ENCODE measurements at places on chromosomes 12 and 14. TPM values are rescaled to one million over a fixed set of nuclear protein-coding genes. Genes with fewer than 3 reads are reported as not detected.

Gene SERPINA12
- not detected for total RNA-seq

GRCh38 chr12:93868771-93869170 is 191.6 kb downstream of the CRADD start:
- DNase-seq: no peak

DNA sequence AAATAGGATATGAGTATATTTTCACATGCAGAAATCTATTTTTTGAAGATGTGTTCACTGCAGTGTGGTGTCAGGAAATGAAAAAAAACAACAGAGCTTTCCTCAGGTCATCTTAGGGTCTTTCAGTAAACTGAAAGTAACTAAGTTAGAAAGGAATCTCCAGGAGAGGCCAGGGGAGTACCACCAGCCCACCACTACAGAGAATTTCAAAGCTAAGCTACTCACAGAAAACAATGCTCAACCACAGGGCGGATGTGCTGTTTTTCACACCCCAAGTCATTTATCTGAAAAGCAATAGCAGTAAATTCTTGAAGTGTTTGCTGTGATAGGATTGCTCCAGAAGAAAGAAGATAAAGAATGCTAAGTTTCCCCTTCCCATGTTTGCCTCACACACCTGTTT is 79.0 kb downstream of the IFNG start:
- no peak for DNase-seq

DNA sequence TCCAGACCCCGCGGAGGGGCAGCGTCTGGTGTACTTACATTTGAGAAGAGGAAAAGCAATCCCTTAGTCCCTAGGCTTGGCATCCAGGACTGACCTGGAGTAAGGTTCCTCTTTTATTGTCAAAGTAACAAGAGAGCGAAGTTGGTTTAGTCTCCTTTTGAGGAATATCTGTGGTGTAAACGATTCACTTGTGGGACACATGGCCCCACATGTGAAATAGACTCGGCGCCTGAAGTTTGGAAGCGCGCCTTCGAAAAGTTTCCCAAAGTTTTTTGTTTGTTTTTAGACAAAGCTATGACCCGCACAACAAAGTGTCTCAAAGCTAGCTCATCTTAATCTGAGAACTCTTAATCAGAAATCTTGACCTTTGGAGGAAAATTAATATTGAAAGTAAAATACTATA is 744 bp downstream of the STYX start:
- no peak for DNase-seq

DNA sequence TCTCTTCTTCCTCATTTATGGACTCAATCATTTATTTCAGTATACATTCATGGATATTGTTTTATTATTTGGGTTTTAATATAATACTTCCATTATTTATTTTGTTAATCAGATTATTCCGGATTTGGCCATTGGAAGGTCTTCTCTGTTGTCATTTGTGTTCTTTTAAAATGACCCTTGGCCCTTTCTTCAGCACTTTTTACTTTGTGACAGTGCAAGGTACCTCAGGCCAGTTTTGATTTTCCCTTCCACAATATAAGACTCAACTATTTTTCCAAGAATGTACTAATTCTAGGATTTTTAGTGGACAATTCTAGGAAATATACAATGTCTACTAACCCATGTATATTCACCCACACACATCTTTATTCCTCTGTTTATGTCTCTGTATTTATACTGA is 521.4 kb upstream of the FOXG1 start:
- DNase-seq: no peak

GRCh38 chr14:63268771-63269170 is 50.0 kb downstream of the GPHB5 start:
- DNase-seq: no peak

- DNase-seq: no peak
These were observed 24.0 kb downstream of the SYT1 start for GRCh38 chr12:78888568-78888967.

Gene RPAP3
- 40.4 TPM for total RNA-seq

Gene RHEBL1
- total RNA-seq: 0.43 TPM

Gene OR4K14
- not detected for total RNA-seq

DNA sequence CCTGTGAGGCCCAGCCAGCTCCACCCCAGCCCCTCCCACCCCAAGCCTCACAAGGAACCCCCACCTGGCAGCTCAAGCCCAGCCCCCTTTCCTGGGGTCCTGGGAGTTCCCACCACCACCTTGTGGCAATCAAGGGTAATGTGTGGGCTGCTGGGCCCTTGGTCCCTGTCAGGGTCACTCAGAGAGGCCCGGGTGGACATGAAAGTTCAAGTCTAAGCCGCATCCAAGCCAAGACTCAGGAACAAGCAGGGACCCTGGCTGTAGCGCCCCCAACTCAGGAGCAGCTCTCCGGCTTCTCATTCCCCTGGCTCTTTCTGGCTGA is 106.4 kb upstream of the C14orf180 start:
- DNase-seq: no peak

DNA sequence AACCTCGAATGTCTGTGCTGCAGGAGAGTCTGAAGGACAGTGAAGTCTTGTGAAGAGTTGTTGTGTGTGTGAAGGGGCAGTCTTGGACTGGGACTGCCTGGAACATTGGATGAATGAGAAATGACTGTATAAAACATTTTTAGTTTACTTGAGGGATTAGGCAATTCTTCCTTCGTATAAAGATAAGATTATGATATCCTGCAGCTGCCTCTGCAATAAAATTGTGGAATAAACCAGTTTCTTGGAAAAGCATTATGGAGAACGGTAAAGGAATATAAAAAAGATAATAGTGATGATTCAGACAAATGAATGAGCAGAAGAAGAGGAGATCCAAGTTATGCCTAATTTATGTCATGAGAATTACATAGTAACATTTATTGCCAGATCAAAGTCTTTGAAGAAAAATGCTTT is 30.9 kb upstream of the LUM start:
- no peak for DNase-seq

Gene KRT71
- total RNA-seq: not detected

DNA sequence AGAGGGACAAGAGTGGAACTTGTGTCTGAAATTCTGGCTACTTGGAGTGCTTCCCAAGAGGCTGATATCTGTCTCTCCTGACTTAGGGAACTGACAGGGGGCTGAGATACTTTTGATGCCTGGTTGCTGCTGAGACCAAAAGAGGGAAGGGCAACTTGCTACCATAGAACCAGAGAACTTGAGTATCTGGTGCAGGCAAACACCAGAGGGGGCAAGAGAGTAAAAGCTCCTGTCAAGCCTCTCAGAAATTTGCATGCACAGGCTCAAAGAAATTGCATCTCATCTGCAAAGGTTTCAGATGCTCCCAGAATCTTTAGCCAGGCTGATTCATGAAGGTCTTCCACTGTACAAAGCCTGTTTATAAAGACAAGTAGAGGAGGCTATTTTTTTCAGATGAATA is 391.3 kb upstream of the FOXG1 start:
- no peak for DNase-seq

Gene BTG1
- 71.5 TPM for total RNA-seq
